ENCODE measurements at places on chromosomes 7 and 10.
A peak's percentile ranks its signal among the peaks of the same experiment; 100 is the strongest.

DNA sequence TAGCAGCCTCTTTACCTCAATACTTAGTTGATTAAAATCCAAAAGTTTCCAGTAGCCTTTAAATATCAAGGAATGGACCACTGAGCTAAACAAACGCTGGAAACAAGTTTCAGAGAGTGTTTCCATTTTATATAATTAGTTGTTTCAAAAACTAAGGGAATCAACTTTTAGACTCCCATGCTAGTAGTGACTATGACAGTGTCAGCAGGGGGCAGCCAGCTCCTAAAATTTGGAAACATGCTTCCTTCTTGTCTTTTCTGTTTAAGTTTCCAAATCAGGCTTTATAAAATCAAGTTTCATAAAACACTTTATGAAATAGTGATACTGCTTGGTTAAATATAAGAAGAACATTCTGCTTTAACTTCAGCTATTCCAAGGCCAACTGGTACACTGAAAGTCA, 138.2 kb upstream of the TMEM229A start:
- DNase-seq = no peak

- DNase-seq = no peak
Observed at GRCh38 chr7:50056131-50056530, 36.9 kb downstream of the ZPBP start.

- no peak for DNase-seq
Observed at GRCh38 chr10:108358912-108359311, 1194.4 kb upstream of the SORCS1 start.

DNA sequence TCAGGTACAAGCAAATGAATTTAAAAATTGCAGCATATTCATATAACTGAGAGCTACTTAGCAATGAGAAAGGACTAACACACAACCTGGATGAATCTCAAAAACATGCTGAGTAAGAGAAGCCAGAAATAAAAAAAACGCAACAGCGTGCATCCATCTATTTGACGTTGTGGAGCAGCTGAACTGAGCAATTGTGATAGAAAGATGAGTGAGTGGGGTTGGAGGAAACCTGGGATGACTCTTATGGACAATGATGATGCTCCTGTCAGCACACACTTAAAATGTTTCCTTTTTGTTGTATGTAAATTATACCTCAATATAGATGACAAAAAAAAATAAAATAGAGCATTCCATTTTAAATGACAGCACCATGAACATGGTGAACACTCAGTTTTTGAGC, 36.0 kb upstream of the AKR1E2 start:
- no peak for DNase-seq

- DNase-seq = no peak
Observed at GRCh38 chr7:47488969-47489342, 93.0 kb downstream of the TNS3 start.

GRCh38 chr10:78628976-78629375, 439.8 kb upstream of the ZMIZ1 start:
- DNase-seq = no peak

DNA sequence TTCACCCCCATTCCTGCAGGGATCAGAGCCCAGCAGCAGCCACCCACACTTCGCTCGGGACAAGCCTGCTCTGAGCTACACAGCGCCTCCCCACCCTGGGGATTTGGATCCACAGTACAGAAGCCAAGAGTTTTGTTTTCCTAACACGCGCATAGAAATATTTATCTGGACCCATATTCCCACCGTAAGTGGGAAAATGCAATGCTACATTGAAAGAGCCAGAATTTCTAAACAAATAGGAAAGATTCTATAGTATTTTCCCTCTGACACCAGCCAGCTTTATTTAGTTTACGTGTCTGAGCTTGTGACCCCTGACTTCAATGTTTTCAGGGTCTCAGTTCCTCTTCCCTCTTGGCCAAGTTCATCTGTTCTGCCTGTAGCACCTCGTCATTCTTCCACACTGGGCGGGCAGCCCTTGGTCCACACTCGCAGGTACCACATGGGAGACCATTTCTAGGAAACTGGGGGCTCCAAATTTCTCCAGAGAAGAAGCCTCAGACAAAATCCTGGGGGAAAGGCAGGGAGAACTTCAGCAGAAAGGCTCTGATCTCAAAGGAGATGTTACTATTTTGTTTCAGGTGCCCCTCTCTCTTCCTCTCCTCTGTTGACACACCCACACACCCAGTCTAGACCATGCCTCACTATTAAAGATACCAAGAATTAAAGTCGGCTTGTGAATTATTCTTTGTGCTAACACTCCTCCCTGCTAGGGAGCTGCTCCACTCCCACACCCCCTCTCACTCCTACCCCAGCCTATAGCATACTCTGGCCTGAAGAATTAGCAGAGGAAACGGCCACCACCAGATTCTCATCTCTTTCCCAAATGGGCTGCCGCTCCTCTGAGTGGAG, 116.0 kb upstream of the PCGF5 start:
- DNase-seq = no peak

DNA sequence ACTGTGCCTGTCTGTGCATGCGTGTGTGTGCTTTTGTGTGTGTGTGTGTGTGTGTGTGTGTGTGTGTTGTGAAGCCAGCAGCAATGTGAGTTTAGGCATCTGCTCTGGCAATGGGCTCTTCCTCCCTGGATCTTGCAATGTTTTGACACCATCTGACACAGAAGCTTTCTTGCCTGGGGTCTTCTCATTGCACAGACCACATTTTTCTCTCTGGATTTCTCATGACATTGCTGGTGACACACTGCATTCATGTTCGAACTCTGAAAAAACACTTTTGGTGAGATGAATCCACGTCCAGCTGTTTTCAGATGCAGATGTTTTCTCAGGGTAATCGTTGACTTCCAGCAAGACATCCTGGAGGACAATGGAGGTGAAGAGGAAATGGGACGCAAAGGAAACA, 63.0 kb upstream of the FZD8 start:
- DNase-seq = no peak

DNA sequence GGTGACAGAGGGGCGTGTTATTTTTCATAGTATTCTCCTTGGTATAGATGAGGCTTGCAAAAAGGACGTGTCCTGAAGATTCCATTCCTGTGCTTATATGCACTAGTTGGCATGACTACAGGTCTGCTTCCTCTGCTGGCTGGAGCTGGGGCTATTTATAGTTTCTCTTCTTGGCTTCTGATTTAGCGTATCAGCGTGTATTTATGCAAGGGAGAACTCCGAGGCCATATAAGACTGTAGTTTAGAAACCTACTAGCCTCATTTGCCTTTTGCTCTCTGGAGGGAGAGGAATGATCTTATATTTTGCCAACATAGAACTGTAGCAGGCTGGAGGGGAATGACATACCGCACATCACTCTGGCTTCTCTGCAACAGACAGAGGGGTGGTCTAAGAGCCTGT, 39.7 kb downstream of the CACNB2 start:
- no peak for DNase-seq

DNA sequence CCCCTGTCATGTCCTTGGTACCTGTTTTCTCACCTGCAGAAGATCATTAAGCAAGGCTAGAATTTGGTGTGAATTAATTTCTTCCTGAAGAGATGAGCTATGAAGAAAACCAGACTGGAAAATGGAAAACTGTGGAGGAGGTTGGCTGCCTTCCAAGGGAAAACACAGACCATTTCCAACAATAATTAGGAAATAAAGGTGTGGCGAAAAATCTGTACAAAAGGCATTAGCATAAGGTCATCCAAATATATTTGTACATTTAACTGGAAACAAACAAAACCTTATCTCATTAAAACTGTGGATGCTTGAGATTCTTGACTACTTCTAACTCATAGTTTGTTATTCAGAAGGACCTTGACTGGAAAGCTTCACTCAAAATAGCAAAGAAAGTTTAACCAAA, 1.7 kb downstream of the STN1 start:
- DNase-seq = no peak

- no peak for DNase-seq
Observed at GRCh38 chr10:43209074-43209455, 57.8 kb downstream of the RASGEF1A start.

GRCh38 chr10:9228771-9229170, 1174.3 kb downstream of the GATA3 start:
- no peak for DNase-seq

DNA sequence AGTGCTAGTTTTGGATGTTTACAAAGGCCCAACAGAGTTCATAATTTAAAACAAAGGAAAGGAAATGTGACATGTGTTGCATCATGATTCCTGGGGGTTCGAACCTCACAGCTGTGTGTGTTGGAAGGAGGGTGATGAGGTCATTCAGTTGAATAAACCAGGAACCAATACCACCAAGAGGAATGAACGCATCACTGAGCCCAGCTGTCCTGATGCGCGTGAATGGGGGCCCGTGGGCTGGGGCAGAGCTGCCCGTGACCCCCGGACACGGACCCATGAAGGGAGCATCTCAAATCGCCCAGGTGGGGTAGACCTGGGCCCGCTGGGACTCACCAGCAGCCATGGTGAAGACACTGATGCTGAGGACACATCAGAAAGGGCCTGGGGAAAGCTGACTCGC, 33.0 kb downstream of the BRI3 start:
- DNase-seq = no peak

DNA sequence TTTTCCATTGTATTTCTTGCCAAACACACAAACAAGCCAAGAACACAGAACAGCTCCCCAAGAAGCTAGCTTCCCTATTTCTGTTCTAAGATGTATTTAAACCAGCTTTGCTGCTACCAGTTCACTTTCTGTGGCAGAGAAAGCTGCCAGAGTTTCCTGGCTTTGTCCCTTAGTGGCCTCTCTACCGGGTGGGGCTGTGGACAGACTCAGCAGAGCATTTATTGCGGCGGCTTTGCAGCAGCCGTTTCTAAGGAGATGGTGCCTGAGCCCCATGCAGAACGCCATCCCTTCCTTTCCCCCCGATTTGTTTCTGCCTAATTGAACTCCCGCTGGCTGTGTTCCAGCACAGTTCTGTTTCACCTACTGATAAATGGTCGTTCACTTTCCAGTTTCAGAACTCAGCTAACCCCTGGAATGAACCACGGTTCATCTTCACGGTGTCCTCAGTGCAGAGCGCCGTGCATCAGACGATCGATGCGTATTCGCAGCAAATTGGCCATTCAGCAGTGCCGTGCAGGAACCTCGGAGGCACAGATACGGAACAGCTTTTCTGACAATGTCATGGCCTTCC, 33.8 kb upstream of the SFMBT2 start:
- DNase-seq = no peak

DNA sequence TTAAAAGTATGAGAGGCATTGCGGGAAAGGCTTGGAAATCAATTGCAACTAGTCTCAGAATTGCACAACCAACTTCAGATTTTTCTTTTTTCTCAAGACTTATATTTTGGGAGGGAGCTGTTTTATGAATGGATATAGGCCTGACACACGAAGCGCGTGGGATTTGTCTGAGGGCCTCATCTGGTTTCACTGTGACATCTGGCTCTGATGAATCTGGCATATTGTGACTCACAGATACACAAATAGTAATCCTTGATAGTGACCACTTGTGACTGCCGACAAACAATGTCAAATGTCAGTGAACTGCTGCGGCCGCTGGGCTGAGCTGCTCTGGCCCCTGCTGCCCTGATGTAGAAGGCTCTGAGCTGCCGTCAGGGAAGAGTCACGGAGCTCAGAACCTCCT, 655.1 kb downstream of the INHBA start:
- DNase-seq = no peak

DNA sequence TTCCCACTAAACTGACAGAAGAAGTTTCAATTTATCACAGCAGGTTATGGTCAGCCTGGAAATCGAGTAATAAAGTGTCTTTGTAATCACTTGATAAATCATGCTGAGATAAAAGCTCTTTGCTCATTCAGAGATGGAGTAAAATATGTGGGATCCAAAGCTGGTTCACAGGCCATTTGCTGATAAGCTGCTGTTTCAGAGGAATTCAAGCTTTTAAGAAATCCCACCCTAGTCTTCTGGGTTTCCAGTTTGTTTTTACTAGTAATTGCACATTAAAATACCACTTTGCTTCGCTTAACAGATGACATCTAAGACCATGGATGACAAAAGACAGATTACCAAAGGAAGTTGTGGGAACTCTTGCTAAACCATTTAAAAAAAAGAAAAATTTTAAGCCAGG, 37.4 kb upstream of the CDK6 start:
- DNase-seq = no peak

DNA sequence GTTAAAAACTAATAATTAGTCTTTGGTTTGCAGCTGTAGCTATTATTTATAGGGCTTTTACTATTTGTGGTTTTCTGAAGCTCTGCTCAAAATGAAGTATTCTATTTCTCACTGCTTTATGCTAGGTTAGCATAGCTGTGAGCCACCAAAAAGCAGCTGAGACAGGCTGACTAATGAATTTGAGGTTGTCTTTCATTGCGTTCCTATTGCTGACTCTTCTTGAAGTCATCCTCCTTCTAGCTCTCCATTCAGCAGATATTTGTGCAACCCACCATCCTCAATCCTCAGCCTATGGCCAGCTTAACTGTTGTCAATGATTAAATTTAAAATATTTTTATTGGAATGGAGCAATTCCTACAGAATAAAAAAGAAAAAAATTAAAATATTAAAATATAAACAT, 2.1 kb upstream of the RALA start:
- no peak for DNase-seq

GRCh38 chr7:23410446-23411183, 59.7 kb downstream of the IGF2BP3 start:
- no peak for DNase-seq

GRCh38 chr7:9937944-9938631, 1035.6 kb upstream of the PHF14 start:
- no peak for DNase-seq

GRCh38 chr10:21396889-21397288, 128.6 kb downstream of the SKIDA1 start:
- no peak for DNase-seq

GRCh38 chr7:7607010-7607409, 33.5 kb upstream of the UMAD1 start:
- DNase-seq = no peak

DNA sequence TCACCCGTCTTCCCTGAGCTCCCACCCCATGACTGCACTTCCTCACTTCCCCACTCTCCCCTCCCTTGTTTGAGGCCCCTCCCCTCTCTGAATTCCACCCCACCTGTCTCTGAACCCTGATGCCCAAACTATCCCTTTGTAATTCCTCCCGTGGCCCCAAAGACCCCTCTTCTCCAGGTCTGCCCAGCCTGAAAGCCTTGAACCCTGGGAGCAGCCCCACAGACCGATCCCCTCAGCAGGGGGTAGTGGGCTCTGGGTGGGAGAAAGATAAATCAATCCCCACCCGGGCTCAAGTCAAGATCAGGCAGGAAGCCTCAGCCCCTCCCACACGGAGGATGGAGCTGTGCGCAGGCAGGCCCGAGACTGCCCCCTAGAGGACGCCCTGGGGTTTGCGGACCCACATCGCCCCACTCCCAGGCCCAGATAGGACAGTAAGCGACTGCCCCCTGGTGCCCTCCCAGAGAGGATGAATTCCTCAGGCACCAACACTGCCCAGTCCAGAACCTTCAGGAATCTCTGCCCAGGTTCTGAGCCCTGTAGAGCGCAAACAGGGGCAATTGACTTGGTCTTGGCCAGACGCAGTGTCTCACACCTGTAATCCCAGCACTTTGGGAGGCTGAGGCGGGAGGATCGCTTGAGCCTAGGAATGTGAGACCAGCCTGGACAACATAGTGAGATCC, 11.7 kb downstream of the HSPB1 start:
- peak; percentile 56 for DNase-seq

DNA sequence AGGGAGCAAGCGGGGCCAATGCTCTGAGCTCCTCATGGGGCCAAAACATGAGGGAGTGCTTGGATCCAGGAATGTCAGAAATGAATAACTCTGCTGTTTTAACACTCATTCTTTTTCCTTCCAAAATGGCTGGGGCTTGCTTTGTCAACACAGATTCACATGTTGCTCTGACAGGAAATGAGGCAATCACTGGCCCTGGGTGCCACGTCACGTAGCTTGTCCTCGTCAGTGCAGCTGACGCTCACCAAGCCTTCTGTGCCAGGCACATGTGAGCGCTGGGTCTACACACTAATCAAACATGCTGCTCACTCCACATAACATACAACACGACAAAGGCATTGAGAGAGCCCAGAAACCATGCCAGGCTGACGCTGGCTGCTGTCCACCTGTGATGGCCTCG, 198.9 kb downstream of the WDR37 start:
- DNase-seq = no peak

Measured in NCI-H1436 treated with DMSO at 0.1 percent for 48 hours (cell line).